H9 (cell line): ENCODE measurements at places on chromosomes 16 and 17. TPM values are rescaled to one million over a fixed set of nuclear protein-coding genes. Genes with fewer than 3 reads are reported as not detected.

DNA sequence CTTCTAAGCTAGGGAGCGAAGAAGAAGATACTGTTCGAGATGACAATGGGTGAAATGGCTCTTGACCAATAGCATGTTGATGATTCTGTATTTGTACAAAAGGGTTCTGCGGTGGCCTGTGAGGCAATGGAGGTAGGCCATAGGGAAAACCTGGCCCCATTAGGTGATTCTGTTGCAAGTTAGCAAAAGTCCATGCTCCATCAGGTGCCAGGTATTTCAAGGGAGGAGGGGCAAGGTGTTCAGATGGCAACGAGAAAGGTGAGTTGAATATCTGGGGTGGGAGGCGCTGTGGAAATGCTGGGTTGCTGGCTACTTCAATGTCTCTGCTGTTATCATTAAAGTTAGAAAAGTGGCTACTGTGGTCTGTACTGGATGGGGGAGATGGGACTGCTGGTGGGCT lies 62.8 kb downstream of the CACNG1 start:
- no peak overlapping the region for H3K4me3 ChIP-seq
- no peaks in the 10 kb centered on the region for H3K4me1 ChIP-seq
- DNase-seq: no peak
- no peak overlapping the region for H3K27ac ChIP-seq
- peaks cover 43% of the 10 kb centered on the region for H3K36me3 ChIP-seq

DNA sequence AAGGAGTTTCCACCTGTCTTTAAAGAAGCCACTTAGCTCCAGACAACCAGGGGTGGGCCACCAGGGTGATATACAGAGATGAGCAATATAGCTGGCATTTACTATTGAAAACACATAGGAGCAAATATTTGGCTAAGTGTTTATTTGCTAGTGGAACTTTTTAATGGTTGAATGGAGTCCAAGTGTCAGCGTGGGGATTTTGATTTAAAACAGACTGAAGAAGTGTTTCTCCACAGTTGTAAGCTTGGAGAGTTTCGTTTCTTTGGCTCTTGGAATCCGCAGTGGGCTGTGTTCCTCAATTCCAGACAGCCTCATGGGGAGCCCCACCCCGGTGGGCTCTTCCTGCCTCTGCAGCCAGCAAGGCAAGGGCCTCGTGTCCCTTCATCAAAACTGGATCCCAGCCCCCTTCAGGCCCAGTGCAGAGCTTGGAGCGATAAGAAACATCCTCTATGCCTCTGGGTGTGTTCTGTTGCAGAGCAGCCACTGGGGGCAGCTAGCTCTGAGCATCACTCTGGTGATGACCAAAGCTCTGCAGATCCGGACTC lies 36.1 kb downstream of the NOG start:
- peak; percentile 83 for DNase-seq
- H3K27me3 ChIP-seq: no peaks in the 10 kb centered on the region
- H3K4me3 ChIP-seq: no peak overlapping the region
- no peaks in the 10 kb centered on the region for H3K36me3 ChIP-seq
- no peak overlapping the region for H3K27ac ChIP-seq

DNA sequence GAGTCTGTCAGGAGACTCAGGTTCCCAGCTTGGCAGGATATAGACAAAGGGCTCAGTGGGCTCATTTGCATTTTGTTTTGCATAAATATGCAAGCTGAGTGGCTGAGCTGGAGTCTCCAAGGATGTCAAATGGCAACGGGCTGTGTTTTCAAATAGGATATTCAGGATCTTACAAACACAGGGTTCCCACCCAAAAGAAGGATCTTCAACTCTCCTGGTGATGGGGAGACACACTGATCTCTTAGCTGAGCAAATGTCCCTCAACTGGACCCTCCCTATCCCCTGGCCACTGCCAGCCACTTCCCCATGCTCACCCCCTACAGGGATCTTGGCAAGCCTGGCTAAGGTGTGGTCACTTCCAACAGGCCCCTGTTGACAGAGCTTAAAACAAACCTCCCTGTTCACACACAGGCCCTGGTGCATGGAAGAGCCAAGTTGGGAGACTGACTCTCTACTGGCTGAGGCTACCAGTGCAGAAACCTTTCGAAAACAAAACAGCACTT lies 61.6 kb downstream of the SOX9 start:
- H3K27me3 ChIP-seq: no peaks in the 10 kb centered on the region
- peak; percentile 61 for DNase-seq
- H3K4me1 ChIP-seq: peaks cover 4% of the 10 kb centered on the region; the same call in 1 of the 2 replicates
- H3K36me3 ChIP-seq: no peaks in the 10 kb centered on the region

GRCh38 chr17:20284570-20285295 lies 182.6 kb downstream of the LGALS9B start:
- peaks cover 20% of the 10 kb centered on the region for H3K36me3 ChIP-seq
- no peak for DNase-seq
- no peak overlapping the region for H3K27ac ChIP-seq
- H3K27me3 ChIP-seq: no peaks in the 10 kb centered on the region
- no peaks in the 10 kb centered on the region for H3K4me1 ChIP-seq

DNA sequence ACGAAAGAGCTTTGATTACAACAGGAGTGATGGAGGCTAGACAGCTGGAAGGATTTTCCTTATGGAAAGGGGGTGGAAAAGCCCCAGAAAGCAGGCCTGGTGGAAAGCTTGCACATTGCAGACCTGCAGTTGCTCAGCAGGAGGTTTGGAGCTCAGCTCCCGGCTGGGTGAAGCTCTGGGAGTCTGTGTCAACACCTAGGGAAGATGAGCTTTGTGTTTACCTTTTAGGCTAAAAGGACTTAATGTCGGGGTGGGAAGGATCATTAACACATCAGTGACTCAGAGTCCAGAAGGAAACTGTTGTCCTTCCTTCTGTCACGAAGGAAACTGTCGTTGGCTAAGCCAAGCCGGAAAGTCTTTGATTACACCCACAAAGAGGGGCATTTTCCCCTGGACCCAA lies 48.2 kb downstream of the RAP1GAP2 start:
- peaks cover 6% of the 10 kb centered on the region; the same call in 1 of the 2 replicates for H3K4me1 ChIP-seq
- no peak overlapping the region for H3K27ac ChIP-seq
- H3K4me3 ChIP-seq: no peak overlapping the region
- DNase-seq: peak; percentile 61

The CAMKK1 gene
- total RNA-seq: 6.4 and 6.7 TPM in 2 replicates

The TMEM114 gene
- 0.33 and 1.2 TPM in 2 replicates for total RNA-seq

The TBC1D3I gene
- total RNA-seq: 0.35 TPM in 1 of 2 replicates, not detected in the other
